Stimulated activated naive CD4-positive, alpha-beta T cell (primary cell): ENCODE measurements at places on chromosomes 16 and 17.

GRCh38 chr16:9934723-9935508, 247.3 kb downstream of the GRIN2A start:
- no peak for DNase-seq

GRCh38 chr16:85987750-85988078, 88.8 kb downstream of the IRF8 start:
- DNase-seq: no peak

GRCh38 chr17:14052886-14053615, 16.3 kb upstream of the COX10 start:
- no peak for DNase-seq

DNA sequence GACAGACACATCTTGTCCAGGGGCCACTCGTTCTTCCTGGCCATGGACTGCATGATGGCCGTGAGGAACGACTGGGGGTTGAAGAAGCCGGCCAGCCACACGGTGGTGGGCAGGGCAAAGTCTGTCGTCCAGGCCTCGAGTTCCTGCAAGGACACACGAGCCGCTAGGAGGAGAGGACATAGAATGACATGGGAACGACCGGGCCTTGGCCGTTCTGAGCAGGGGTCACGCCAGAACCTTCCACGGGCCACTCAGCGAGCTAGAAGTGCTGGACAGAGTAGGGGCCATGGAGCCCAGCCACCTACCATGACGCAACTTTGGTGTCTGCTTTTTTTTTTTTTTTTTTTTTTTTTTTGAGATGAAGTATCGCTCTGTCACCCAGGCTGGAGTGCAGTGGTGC, 47.0 kb downstream of the PGS1 start:
- DNase-seq: no peak

DNA sequence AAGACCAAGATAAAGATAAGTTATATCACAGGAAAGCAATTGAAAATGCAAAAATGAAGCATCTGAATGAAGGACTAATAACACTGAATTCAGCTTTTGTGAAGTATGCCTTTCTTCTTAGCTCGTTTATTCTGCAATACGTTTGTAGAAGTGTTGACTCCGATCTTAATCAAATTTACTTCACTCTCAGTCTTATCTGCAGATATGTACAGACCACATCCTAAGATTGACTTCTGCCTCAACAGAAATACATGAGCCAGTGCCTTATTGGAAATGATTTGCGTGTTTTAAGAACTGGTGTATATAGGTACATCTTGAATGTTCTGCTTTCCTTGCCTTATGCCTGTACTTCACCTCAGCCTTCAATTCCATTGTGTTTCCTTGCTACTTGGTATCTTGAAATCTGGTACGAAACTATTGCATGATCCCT, 1.3 kb downstream of the ATF7IP2 start:
- DNase-seq: peak; percentile 32

DNA sequence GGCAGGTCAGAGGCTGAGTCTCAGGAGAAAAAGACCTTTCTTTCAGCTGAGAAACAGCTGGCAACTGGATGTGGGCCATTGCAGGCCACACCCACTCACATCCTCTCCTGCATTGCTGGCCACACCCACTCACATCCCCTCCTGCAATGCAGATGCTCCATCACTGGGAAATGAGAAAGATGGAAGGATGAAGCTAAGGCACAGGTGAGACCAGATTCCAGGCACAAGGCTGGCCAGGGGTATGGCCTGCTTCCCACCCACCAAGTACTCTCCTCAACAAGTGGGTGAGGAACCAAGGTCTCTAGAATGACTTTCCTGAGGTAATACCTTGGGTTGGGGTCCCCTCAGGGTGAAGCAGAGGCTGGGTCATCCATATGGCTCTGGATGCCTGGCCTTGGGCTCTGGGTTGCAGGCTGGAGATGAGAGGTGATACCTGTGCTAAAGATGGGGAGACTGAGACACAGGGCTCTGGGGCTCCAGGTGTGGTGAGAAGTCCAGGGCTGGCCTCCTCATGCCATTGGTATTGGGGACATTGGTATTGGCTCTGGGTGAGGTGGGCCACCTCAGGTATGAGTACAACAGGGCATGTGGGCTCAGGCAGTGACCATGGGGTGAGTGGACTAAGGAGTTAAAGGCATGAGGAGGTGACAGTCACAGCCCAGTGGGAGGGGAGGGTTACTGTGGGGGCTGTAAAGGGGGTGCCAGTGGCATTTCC, 1726.8 kb downstream of the TP53TG3F start:
- DNase-seq: no peak

GRCh38 chr17:55426851-55427586, 5.4 kb upstream of the MMD start:
- DNase-seq: no peak

DNA sequence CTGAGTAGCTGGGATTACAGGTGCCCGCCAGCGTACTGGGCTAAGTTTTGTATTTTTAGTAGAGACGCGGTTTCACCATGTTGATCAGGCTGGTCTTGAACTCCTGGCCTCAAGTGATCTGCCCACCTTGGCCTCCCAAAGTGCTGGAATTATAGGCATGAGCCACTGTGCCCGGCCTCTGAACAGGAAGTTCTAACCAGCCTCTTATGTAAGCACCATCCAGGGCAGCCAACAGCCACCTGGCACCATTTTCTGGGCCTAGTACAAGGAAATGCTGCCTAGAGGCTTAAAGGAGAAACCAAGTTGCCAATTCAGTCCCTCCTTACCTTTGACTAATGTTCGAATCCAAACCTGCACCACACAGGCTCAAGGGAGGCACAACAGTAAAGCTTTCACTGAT, 8.5 kb upstream of the SLC39A11 start:
- DNase-seq: no peak
